ENCODE measurements at places on chromosomes 3 and 15.

GRCh38 chr15:87917480-87917879 is 339.1 kb downstream of the NTRK3 start:
- DNase-seq: no peak

DNA sequence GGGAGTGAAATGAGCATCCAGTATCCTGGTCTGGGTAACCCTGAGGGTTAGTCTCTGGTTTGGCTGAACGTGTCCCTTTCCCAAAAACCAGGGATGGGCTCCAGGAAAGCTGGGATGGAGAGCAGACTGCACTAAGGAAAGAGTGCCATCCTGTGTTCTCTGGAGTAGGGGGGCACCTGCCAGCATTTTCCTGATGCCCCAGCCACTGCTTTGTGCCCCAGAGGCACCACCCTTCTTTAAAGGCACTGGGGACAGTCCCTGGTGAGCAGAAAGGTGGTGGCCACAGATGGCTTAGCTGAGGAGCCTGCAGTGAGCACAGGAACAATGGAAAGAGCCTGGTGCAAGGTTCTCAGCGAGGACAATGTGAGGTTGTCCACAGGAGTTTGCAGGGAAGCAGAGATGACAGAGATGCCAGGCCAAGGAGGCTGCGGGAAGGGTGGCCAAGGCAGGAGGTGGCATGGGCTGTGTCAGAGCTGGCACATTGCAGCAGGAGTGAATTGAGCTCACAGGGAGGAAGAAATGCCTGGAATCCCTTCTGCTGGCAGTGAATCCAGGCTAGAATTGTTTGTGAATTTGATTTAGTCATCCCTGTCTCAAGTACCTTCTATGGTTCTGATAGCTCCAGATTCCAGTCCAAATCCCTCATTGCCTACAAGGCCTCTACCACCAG is 39.9 kb downstream of the AMOTL2 start:
- no peak for DNase-seq

DNA sequence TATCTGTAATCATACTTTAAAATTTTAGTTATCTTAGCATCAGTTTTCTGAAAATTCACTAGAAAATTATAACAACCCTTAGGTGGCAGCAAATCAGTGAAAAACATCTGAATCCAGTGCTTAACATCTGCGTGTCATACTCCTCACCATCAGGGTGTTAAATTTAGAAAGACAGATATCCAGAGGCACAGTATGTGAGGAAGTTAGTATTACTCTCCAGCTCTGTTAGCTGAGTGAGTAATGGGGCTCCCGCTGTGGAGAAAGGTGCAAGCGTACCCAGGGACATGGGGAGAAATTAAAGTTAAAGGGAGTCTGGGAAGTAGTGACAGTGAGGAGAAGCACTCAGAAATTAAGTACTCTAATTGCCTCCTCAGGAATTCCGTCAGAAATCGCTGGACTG is 50.9 kb downstream of the CEP63 start:
- no peak for DNase-seq

DNA sequence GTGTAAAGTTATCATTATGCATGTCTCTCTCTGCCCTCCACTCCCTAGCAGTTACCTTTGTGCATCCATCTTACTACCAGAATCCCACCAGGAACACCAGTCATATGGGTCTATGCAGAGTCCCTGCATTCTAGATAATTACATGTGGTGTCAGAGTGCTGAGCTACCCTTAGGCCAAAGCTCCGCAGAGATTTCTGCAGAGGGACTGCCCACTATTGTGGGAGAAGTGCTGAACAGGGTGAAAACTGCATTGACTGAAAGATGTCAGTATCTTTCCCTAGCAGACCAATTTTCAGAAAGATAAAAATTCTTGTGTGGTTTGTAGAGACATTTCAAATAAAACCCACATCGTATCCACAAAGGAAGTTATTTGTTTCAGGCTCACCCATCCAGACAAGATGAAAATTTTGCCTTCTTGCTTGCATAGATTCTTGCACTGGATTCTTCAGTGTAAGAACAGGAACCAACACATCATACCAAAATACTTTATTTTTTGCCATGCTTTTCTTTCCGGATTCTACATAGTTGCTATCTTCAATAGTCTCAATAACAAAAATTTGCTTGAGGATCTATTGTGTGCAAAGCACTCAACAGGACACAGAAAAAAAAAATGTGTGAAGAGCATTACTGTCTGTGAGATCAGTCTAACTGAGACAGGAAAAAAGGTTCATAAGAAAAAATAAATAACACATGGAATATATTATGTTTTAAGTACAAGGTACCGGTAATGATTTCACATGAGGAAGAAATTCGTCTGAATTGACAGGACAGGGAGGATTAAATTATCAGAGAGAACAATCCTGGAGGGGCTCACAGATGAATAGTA is 32.0 kb upstream of the CCDC80 start:
- DNase-seq: no peak

GRCh38 chr3:44019736-44020135 is 221.9 kb upstream of the TOPAZ1 start:
- DNase-seq: no peak

DNA sequence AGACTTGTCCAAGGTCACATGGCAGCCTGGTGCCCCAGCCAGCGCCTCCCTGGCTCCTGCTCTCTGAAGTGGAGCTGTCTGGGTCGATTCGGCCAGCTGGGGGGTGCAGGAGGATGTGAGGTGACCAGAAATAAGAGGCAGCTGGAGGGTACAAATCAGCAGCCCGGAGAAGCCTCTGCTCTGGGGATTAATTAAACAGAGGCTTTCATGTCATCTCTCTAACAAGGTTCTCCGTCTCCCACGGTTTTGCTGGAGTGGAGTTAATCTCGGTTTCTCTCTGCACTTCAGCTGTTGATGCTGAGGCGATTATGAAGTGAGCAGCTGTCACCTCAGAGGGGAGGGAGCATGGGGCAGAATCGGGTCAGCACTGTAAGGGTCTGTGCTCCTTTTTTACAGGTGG is 236.8 kb downstream of the TLE3 start:
- DNase-seq: no peak

DNA sequence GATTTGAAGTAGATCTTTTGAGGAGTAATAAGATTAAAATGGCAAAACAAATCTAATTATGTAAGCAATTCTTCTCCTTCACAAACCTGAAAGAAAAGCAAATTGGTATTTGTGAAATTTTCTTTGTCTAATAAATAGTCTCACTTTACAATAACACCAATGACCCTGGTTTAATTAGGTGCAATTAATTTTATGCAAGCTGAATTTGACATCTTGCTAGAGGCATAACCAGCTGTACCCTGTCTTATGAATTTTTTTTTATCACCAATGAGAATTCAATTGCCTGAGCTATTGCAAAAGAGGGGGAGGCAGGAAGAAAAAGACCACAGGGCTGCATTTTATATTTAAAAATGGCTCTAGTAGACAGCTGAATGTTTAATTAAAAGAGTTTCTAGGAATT is 113.5 kb upstream of the IL12A start:
- no peak for DNase-seq

DNA sequence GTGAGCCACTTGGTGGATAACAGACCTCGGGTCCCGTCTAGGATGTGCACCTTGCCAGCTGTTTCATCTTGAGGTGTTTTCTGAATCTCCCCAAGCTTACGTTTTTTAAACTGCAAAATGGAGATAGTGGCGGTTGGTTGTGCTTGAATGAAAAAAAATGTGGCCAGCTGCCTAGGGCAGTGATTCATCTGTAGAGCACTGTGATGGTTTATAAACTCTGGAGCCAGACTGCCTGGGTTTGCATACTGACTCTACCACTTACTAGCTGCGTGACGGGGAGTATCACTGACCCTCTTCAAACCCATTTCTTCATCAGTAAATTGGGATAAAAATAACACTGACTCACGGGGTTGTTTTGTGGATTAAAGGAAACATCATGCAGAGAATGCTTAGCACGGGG is 159.1 kb downstream of the CHL1 start:
- DNase-seq: no peak

DNA sequence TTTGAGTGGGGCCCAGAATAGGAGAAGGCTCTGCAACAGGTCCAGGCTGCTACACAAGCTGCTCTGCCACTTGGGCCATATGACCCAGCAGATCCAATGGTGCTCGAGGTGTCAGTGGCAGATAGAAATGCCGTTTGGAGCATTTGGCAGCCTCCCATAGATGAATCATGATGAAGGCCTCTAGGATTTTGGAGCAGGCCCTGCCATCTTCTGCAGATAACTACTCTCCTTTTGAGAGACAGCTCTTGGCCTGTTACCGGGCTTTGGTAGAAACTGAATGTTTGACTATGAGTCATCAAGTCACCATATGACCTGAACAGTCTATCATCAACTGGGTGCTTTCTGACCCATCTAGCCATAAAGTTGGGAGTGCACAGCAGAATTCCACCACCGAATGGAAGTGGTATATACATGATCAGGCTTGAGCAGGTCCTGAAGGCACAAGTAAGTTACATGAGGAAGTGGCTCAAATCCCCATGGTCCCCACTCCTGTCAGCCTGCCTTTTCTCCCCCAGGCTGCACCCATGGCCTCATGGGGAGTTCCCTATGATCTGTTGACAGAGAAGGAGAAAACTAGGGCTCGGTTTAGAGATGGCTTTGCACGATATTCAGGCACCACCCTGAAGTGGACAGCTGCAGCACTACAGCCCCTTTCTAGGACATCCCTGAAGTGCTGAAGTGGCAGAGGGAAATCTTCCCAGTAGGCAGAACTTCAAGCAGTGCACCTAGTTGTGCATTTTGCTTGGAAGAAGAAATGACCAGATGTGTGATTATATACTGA is 971.4 kb downstream of the MCTP2 start:
- no peak for DNase-seq

GRCh38 chr3:196323016-196323415 is 5.0 kb upstream of the DYNLT2B start:
- no peak for DNase-seq

GRCh38 chr3:182980204-182981037 is at the start of gene DCUN1D1:
Gene DCUN1D1, minus strand, starts transcription at chr3:182980538. Its CDS starts 49 bp downstream, at chr3:182980489.
- peak; percentile 86 for DNase-seq

DNA sequence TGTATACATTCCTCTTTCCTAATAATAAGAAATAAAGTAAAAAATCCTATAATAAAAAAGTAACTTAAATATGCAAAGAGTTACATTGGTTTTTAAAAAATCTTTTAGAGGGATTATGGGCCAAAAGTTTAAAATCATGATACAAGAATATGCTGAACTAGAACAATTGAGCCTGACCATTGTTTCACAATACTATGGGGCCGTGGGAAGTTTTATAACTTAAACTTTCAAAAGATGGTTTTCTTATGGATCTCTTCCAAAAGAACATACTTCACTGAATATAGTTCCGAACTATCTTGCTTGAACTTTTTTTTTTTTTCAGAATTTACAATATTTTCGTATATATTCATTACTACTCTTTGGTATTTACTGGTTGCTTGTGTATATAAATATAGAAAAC is 97.6 kb downstream of the NFKBIZ start:
- no peak for DNase-seq

DNA sequence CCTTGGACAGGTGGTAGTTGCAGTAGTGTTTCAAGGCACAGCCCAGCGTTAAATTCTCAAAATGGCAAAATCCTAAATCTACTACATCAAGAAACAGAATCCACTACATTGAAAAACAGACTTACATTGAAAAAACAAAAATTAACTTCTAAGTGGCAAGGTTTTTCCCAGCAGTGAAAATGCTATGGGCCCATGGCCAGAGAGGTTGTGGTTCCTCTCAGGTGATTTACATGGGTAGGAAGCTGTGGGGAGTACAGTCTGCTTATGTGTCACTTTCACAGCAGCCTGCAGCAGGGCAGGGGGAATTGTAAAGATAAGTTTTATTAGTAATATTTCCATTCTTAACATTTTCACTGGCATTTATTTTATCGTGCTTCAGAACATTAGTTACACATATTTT is 24.9 kb downstream of the TTC14 start:
- DNase-seq: no peak

GRCh38 chr3:9911863-9912262 is 5.0 kb upstream of the IL17RC start:
- no peak for DNase-seq

GRCh38 chr3:134040066-134040465 is 10.3 kb upstream of the SLCO2A1 start:
- DNase-seq: no peak

- no peak for DNase-seq
Measured at GRCh38 chr3:185537369-185537970, 14.9 kb downstream of the LIPH start.

DNA sequence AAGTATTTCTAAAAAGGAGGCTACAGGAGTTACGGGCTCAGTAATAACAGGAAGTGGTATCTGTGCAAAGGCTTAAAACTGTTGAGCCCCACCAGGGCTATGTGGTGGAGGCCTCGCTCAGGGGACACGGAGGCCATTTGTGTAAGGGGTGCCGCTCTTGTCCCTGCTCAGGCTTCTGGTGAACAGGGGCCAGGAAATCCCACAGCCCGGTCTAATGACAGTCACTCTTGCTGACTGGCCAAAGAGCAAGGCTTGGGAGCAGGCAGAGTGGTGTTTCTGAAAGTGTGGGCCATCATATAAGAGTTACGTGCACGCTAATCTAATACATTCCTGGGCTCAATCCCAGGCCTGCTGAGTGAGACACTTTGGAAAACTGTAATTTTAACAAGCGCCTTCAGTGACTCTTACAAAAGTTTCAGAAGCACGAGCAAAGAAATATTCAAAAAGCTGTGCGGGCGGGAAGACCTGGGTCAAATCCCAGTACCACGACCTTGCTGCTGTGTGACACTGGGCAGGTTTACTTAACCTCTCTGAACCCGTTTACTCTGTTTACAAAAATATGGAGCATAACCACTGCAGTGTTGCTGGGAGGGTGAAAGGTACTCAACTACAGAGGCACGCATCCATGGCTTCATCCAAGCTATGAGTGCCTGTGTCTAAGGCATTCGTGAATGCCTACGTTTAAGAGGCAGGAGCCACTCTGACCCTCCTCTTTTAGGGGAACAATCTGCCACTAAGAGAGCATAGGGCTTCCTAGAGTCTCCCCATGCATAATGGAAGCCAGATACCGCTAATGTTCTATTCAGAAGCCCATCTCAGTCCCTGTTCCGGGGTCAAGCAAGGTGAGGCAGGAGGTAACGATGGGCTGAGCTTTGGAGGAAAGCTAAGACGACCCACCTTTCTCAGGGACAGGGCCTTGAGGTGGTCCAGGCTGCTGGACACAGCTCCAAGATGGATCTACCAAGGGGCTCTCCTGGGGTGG is 2.0 kb downstream of the ATP10A start:
- no peak for DNase-seq

DNA sequence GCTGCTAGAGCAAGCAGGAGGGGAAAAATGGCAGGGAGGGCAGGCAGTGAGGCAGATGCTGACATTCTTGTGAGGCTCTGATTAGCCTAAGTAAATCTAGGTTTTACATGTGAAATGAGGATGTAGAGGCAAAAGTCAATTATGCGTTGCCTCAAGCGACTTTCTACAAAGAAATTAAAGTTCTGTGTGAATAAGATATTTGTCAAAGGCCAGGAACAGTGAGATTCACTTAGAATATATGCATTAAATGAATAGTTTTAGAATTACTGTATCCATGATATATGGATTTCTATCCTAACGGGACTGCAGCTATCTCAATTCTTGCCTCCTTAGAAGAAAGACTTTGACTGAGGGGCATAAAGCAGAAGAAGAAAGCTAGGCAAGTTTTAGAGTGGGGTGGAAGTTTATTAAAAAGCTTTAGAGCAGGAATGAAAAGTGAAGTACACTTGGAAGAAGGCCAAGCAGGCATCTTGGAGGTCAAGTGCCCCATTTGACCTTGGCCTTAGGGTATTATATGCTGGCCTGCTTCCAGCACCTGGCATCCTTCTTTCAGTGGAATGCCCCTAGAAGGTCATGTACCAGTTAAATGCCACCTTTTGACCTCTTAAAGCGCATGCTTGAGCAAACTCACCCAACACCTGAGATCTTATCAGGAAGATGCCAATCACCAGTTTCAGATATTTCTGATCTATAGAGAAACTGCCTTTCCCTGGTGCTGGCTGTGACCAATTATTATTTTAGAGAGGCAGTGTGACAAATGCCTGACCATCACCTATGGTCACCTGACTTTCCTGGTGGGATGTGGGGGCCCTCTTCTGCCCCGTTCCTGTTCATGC is 38.2 kb downstream of the OSTN start:
- DNase-seq: no peak

Measured in T-helper 9 cell (primary cell).